ENCODE measurements at places on chromosomes 13 and 19.

- DNase-seq: no peak
Observed at GRCh38 chr13:75749407-75749806, 113.3 kb downstream of the LMO7 start.

- DNase-seq: no peak
Observed at GRCh38 chr19:53621885-53622740, 9.7 kb upstream of the DPRX start.

DNA sequence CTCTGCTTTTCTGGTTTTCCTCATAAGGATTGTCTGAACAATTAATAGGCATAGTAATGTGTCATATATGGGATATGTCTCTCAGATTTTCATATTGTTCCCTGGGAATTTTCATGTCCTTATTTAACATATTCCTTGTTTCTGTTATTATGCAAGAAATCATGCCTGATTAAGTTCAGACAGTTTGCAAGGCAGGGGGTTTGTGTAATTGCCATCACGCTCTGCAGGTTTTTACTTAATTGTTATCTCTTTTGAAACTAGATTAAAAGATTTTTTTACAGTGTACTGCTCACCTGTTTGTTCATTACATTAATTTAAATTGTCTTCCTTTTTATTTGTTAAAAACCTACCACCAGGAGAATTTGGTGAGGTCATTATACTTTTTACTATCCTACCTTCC lies 1253.2 kb upstream of the PRR20A start:
- DNase-seq: no peak

DNA sequence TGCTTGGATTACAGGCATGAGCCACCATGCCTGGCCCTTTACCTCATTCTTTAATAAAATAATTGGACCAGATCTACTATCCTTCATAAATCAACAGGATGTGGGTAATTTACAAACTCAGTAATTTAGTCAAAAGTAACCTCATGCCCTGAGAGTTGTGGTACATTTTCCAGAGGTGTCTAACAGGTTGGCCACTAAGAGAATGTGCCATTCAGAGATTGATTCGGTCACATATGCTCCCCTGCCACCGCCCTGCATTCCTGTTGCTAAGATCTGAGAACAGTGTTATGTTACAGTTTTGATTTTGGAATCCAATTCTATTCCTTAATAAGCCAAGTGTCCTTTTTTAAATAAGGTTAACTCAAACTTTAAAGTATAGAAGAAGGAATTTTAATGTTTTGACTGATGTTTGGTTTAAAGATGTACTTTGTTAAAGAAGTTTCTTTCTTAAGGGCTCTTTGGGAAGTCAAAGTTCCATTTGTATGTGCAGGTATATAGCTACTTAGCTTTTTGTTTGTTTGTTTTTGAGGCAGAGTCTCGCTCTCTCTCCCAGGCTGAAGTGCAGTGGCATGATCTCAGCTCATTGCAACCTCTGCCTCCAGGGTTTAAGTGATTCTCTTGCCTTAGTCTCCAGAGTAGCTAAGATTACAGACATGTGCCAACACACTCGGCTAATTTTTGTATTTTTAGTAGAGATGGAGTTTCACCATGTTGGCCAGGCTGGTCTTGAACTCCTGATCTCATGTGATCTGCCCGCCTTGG lies 29.2 kb downstream of the PHF11 start:
- DNase-seq: no peak

DNA sequence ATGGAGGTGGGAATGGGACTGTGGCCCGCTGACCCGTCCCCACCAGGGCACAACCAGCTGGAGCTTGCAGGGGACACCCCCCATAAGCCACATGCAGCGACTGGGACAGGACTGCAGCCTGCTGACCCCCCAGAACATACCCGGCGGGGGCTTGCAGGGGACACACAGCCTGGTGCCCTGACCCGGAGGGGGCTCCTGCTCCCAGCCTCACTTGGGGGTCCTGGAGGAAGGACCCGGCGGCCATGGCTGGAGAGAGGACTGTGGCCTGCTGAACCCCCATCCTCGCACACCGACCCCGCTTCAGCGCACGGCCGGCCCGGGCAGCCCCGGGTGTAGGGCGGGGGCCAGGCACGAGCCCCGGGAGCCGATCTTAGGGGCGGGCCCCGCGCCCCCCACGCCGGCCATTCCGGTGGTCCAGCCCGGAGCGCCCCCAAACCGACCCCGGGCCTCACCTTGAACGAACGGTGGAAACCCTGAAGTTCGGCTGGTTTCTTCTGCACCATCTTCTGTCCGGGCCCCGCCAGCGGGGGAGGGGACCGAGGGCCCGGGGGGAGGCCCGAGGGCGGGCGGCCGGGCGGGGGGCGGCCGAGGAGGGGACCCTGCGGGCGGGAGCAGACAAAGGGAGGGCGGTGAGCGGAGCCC lies 574 bp downstream of the MKNK2 start:
- DNase-seq: no peak

GRCh38 chr19:49877879-49878743 lies 609 bp downstream of the TBC1D17 start:
- DNase-seq: peak; percentile 99

DNA sequence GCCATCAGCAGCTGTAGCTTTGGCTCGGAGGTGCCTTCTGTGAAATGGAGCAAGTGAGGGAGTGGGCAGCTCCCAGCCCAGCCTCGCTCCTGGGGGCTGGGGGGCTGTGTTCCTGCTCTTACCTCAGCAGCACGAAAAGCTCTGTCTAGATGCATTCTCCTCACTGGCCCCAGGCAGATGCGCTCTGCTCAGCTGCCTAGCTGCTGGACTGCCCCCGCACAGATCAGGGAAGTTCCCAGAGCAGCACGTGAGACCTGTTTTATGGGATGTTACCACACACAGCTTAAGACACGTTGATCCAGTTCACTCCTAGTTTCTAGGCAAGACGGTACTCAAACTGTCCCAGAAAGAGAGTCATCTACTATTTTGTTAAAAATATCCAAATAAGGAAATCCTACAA lies 13.6 kb downstream of the LCP1 start:
- no peak for DNase-seq

GRCh38 chr13:91778123-91778522 lies 379.7 kb downstream of the GPC5 start:
- no peak for DNase-seq

DNA sequence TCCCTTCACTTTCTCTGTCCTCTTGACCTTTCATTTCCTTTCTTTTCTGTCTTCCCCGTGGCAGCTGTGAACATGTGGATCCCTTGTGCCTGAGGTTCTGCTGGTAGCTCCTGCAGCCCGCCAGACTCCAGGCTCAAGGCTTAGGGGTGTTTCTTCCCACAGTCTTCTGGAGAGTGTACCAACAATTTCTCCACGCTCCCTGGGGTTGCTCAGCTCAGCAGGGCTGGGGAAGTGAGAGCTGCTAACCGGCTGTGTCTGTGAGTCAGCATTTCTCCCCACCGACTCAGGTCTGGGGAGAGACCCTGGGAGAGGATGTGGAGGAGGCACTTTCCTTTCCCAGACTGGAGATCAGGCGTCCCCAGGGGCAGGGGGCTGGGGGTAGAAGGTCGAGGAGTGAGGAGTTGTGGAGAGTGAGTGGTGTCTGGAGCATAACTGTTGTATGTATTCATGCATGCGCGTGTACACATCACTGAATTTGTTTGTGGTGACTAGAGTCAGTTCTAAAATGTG lies 193.6 kb downstream of the KCNRG start:
- no peak for DNase-seq

DNA sequence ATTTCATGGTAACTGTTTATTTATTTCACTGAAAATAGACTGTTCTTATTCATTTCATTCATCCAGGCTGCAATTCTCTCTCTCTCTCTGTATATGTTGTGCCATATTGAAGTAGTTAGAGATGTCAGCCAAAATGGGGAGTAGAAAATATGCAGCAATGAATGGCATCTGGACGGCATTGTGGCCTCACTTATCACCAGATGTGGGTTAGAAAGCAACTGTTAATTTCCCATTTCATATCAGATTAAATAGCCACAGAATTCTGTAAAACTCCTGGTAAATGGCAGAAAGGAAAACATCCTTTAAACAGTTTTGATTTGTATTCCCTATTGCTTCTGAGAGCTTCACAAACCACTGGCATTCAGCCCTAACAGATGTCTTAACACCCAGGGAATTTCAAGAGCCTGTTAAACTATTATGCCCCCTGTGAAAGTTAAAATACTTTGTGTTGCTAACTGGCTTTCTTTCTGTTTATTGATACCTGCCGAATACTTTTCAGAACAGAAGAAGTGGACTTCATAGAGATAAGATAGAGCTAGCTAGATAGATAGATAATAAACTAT lies 1763.3 kb upstream of the MIR17HG start:
- DNase-seq: no peak

GRCh38 chr19:3543150-3544057 lies 4.4 kb downstream of the TEKTIP1 start:
- no peak for DNase-seq

DNA sequence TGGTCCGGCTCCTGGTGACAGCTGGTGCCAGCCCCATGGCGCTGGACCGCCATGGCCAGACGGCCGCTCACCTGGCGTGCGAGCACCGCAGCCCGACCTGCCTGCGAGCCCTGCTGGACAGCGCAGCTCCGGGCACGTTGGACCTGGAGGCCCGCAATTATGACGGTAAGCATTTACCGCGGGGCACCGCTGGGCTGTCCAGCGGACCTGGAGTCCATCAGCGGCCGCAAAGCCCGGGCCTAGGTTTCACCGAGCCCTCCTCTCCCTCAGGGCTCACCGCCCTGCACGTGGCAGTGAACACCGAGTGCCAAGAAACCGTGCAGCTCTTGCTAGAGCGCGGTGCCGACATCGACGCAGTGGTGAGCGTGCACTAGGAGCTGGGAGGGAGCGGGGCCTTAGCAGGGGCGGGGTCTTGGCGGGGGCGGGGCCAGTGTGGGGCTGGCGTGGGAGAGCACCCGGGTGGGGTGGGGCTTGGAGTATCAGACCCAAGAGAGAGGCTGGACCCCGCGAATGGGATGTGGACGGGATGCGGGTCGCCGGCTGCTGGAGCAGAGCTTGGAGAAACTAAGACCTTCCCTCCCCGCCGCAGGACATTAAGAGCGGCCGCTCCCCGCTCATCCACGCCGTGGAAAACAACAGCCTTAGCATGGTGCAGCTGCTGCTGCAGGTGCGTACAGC lies 8.7 kb downstream of the BCL3 start:
- DNase-seq: no peak

- no peak for DNase-seq
Observed at GRCh38 chr19:29439688-29440550, 85.9 kb upstream of the VSTM2B start.

DNA sequence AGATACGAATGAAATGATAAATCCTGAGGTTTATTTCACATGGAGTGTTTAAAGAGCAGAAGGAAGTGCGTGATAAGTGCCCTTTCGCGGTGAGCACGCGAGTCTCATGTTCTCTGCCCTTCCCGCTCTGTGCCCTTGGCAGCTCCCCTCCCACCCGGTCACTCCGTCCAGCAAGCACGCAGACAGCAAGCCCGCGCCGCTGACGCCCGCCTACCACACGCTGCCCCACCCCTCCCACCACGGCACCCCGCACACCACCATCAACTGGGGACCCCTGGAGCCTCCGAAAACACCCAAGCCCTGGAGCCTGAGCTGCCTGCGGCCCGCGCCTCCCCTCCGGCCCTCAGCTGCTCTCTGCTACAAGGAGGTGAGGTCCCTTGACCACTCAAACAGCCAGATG lies 37.4 kb upstream of the TEX29 start:
- no peak for DNase-seq

DNA sequence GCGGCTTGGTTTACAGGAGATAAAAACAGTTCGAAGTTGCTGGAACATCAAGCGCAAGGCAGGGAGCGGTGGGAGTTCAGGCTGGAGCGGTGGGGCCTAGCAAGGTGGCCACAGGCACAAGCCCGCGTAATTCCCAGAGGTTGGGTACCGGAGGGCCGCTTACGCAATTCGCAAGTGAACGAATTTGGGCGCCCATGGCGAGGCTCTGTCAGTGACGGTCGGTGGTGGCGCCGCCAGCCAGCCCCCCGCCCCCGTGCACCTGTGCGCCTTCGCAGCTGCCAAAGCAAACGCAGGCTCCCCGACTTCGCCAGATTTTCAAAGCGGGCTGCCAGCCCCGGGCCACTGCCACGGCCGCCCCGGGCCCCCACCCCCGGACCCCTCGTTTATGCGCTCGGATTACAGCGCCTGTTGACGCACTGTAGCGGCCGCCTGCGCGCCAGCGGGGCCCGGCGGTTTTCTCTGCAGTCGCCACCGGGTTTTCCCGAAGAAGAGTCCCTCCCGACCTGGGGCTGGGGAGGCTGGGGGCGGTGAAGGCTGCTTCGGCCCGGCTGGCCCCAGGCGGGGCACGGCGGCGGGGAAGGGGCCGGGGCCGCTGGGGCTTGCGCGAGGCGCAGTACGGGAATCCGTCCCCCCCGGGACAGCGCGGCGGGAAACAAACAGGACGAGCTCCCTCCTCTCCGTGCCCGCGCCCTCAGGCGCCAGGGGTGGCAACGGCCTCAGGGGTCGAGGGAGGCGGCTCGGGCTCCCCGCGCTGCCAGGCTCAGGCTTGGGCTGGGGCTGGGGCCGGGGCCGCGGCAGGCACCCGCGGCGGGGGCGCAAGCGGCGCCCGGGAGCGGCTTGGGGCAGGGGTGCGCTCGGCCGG lies 709 bp downstream of the N4BP2L1 start:
- DNase-seq: peak; percentile 45

DNA sequence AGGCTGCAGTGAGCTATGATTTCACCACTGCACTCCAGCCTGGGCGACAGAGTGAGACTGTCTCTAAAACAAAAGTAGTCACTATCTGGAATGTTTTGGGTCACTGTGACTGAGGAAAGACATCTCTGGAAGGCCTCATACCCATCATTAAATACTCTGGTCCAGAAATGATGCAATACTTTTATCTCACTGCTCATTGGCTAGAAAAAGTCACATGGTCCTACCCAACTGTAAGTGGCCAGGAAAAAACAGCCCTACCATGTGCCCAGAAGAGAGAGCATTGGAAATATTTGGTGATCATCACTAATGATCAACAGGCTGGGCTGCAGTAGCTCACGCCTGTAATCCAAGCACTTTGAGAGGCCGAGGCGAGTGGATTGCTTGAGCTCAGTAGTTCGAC lies 29.8 kb downstream of the PNPLA6 start:
- DNase-seq: no peak

- peak; percentile 29 for DNase-seq
Observed at GRCh38 chr19:12946092-12946721, 545 bp downstream of the RAD23A start.

- no peak for DNase-seq
Observed at GRCh38 chr13:94020833-94021232, 458.6 kb downstream of the DCT start.

DNA sequence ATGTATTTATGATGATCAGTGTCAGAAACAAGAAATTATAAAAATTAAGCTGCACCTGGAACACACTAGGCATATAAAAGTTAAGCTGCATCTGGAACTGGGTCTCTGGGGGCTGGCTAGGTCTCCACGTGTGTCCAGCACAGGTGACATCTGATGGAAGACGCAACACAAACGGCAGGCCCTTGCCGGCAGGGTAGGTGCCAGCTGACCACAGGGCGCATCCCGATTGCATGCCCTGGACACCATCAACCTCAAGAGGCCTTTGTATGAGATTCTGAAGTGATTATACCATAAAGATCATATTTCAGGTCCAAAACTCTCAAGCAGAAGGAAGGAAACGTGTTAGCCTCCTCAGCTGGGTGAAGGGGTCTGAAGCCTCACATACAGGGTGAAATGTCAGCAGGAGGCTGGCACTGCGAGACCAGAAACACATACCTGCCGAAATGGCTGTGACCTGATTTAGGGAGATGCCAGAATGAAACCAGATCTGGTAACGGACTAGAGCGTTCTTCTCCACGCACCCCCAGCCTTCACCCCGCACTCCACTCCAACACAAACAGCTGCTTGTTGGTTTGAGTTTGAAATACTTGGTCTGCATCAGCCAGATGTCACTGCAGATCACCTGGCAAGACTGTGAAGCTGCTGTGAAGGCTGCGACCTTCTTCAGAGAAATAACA lies 37.3 kb downstream of the COL4A1 start:
- DNase-seq: no peak
